ENCODE measurements at places on chromosomes 6 and 20.

GRCh38 chr6:118715376-118715775 is 64.0 kb upstream of the CEP85L start:
- no peak for DNase-seq

DNA sequence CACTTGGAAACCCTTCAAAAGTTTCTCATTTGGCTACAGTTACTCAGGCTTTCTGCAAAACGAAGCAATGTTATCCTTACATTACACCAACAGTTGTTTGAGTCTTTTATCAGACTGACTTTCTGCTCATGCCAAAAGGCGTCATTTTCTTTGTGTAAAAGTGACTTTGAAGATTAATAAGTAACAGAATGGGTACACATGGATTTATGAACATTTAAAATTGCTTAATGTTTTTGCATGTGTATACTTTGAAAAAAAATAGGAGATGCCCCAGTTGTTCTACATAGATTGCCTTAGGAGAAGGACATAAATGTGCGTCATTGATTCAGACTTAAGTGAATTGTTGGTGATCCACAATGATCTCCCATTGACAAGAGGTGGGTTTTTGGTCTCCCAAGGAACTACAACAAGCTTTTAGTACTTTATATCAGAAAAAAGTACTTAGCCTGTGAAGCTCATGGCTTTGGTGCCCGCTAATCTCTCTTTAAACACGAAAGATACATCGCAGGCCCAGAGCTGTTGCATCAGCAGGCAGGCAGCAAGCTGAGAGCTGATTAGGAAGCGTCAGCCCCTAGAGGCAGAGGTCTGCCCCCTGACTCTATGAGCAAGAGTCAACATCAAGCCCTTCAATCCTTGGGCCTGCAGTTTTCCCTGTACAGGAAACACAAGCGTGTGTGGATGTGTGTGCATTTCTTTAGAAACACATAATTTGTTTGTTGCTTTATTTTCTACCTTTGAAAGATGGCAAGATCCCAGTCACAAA is 45.9 kb downstream of the SLC22A3 start:
- DNase-seq = no peak

GRCh38 chr20:62025832-62026563 is 39.7 kb downstream of the TAF4 start:
- DNase-seq = peak; percentile 9

DNA sequence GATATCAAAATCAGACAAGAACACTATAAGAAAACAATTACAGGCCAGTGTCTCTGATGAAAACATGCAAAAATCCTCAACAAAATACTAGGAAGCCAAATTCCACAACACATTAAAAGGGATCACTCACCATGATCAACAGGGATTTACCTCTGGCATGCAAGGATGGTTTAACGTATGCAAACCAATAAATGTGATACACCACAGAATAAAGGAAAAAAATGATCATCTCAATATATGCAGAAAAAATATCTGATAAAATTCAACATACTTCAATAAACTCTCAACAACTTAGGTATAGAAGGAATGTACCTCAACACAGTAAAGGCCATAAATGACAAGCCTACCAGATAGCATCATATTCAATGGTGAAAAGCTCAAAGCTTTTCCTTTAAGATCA is 66.6 kb downstream of the SHPRH start:
- no peak for DNase-seq
